Activated T-cell treated with anti-CD3 and anti-CD28 coated beads, Interleukin-2, amount 50 U/mL, for 48 hours (primary cell): ENCODE measurements at places on chromosomes 2 and 18.

DNA sequence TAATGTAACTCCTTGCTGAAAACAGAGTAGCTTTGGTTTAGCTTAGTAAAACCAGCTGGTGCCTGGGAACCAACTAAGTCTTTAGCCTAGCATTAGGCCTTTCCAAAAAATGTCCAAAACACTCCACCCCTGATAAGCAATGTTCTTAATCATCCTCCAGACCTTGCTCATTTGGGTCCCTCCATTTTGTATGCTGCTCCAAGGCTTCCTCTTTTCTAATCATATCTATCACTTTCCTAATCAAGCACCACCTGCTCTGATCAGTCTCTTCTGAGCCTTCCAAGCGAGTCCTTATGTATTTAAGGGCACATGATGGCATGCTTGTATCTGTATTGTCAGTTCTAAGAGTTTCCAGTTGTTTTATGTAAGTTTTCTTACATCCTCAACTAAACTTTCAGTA is 23.6 kb downstream of the THADA start:
- DNase-seq: no peak

- no peak for DNase-seq
Measured at GRCh38 chr18:34659579-34660517, 50.2 kb upstream of the DTNA start.

GRCh38 chr2:113213061-113213930 is 39.5 kb downstream of the PSD4 start:
- DNase-seq: no peak

DNA sequence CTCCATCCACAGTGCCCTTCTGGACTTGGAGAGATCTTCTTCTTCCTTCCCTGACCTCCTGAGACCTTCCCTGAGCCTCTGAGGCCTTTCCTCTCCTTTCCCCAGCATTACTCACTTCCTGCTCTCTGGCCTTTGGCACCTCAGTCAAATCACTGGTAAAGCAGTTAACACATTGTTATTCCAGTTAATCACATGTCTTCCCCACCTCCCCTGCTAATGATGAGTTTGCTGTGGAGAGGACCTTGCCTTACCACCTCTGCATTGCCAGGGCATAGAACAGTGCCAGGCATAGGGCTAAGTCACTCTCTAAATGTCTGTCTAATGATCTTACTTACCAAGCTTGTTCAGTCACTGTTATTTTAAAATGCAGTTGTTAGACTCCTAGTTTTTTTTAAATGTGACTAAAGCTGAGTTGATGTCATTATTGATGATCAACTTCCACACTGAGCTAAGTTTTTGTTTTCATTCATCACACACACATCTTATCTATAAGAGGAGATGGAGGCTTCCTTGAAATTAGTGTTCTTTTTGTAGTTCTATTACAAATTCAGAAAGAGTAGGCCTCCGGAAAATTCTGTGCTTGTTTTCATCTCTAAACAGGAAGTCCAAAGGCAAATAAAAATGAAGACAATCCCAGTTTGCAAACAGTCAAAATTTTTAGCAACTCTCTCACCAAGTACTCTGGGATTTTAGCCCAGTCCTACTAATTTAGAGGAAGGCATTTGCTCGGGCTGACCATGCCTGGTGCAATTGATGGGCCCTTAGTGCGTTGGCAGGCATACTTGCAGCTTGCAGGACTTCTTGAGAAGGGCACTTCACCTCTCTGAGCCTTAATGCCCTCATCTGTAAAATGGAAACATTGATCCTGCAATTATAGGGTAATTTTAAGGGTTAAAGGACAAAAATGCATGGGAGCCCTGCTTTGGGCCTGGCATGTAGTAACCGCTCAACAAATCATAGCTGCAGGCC is 113.7 kb upstream of the SPRED2 start:
- DNase-seq: no peak

GRCh38 chr2:239348563-239349452 is 52.0 kb downstream of the HDAC4 start:
- DNase-seq: no peak

DNA sequence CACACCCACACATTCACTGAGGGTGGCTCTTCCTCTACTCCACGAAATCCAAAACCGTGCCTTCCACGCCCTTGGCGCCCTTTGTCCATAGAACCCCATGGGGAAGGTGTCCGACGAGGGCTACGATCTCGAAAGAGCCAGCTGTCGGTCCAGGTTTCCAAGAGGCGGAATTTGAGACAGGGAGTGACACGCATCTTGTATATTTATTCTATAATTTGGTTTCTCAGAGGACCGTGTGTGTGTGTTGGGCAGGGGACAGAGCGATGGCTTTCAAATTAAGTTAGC is 726 bp downstream of the C2orf69 start:
- no peak for DNase-seq

- no peak for DNase-seq
Measured at GRCh38 chr2:71511776-71512175, 58.4 kb downstream of the DYSF start.

DNA sequence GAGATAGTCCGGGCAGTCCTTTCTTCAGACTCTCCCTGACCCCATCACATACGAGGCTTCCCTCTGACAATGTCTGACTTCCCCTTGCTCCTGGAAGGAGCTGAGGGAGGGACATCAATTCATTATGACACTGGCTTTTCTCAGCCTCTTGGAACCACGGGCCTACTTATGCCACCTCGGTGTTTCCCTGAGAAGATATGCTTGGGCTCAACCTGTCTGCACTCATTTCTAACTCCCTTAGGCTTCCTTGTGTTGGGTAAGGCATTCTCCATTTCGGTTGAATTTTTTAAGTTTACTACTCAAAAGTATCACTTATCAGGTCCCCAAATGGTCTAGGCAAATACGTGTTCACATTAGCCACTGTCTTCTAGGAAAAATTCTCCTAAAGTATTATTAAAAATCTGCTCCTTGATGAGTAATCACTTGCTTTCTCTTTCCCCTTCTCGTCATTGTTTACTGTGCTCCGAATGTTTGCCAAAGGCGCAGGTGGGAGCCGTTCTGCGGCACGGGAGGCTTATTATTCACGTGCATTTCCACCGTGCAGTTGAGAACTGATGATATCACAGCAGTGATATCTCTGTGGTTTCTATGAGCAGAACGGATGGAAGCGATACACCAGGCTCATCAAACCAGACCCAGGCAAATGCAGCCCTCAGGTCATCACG is 33.1 kb downstream of the ARL4C start:
- DNase-seq: peak; percentile 78

GRCh38 chr2:174697255-174697654 is 67.0 kb downstream of the CHRNA1 start:
- peak; percentile 78 for DNase-seq

DNA sequence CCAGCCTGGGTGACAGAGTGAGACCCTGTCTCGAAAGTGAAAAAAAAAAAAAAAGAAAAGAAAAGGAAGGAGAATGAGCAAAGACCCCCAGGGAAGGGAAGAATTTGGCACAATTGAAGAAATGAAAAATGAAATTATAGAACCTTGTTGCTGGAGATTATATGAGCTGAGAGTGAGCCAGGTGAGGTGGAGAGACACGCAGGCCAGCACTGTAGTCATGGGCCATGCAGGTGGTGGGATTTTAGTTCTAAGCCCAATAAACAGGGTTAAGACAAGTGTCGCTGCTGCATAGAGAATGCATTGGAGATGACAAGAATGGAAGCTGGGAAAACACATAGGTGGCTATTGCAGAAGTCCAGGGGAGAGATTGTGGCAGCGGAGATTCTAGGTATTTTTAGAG is 32.3 kb downstream of the FBLN7 start:
- no peak for DNase-seq

DNA sequence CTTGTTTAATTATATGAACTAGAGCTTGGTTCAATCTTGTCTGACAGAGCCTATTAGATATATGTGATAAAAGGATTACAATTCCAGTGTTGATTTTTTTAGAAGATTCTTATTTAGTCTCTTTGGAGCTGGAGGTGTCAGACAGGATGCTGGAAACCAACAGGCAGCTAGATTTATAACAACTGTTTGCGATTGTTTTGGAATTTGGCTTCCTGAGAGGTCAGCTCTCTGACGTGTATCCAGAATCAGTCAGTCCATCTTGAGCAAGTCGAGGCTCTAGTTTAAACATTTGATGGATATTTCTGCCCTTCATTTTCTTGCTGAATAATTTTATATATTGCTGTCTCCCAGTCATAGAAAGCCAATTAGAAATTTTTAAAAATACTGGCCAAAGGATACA is 1062.9 kb downstream of the DPP10 start:
- DNase-seq: no peak
